ENCODE measurements at places on chromosomes 2 and 18.

DNA sequence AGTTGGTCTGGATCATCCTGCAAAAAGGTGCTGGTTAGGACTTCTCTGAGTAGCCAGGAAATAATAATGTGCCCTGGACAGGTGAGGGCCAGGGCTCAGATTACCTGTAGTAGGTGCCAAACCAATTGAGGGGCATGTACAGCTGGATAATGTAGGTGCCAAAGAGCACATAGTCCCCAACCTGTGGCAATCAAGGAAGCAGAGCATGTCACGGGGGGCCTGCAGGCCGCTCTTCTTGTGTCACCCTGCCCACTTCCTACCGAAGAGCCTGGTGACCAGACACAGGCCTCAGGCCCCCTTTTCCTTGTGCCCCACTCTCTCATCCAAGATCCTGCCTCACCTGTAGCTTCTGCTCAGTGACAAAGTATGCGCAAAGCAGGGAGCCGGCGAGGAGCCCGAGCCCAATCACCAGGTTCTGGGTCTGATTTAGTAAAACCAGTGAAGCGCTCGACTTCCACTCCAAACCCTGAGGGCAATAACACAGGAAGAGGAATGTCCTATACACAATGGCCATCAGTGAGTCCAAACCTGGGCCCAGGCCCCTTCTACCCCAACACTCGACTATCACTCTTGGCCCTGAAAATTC, 5.2 kb downstream of the ABCB6 start:
- no peak for DNase-seq

DNA sequence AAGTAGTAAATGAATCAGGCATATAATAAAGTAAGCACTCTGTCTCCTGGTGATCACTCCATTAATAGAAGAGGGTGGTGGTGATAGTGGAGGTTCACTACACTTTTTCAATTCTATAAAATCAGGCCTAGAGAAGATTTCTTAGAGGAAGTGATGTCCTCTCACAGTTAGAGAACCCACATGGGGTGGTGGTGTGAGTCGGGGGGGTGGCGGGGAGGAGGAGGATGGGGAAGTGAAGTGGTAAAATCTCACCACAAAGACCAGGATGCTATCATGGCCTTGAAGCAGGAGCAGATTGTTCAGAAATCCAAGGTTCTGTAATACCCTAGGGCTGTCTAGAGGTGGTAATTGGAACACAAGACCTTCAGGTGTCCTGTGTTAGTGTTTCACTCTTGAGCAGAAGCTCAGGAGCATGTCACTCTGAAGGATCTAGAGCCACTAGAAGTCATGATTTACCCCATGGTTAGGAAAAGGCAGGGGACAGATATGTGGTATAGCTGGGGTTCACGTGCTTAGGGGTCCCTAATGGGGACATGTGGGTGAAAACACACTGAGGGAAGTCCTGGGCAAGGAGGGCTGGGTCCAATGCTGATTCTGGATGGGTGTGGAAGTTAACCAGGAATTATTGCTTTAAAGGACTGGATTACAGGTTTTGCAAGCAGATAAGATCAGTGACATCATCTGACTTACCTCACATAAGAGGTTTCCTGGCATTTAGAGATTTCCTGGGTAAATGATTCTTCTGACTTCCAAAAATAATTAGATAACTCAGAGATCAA, 31.0 kb downstream of the RNF125 start:
- no peak for DNase-seq

DNA sequence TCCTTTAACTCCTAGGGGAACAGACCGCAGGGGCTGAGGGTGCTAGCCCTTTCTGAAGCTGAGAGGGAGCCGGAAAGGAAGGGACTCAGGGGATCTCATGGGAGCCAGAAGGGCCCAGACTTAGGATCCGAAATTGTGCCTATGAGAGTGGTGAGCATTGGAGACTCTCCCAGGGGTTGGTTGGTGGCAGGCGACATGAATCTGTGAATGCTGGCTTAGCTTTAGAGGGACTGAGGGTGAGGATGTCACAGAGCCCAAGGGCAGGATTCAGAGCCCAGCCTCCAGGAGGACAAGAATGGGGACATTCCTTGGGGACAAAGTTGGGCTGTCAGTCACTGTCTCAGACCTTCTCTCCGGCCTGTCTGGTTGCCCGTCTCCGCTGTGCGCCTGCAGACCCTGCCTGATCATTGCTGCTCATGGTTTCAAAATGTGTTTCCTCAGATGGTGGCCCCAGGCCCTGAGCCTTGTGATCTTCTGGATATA, 17.5 kb downstream of the GNLY start:
- no peak for DNase-seq

GRCh38 chr2:179174240-179174639, 90.4 kb downstream of the SESTD1 start:
- DNase-seq = no peak

GRCh38 chr18:74126684-74127655, 20.7 kb downstream of the FBXO15 start:
- DNase-seq = no peak

- DNase-seq = no peak
Measured at GRCh38 chr2:79387431-79387830, 125.4 kb upstream of the CTNNA2 start.

GRCh38 chr18:57931038-57931437, 113.0 kb upstream of the NEDD4L start:
- no peak for DNase-seq

DNA sequence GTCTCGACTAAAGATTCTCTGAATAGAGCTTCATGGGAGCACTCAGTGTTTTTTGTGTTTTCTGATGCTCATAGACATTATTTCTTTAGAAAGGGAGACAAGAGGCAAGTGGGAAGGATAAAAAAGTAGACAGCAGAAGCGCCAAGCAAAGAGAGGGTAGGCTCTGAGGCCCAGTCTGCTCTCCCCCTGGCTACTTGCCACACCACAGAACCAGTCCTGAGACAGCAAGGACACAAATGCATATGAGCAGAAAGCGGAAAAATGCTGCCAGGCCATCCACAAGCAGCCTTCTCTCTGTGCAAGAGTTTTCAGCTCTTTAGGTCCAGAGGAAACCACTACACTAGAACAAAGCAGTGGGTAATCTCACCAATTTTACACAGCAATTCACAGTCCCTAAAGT, 285.4 kb downstream of the ZNF521 start:
- no peak for DNase-seq

- no peak for DNase-seq
Measured at GRCh38 chr2:179569831-179570233, 291.6 kb downstream of the ZNF385B start.
